ENCODE measurements at places on chromosomes 3 and 15.
A peak's percentile ranks its signal among the peaks of the same experiment; 100 is the strongest.

DNA sequence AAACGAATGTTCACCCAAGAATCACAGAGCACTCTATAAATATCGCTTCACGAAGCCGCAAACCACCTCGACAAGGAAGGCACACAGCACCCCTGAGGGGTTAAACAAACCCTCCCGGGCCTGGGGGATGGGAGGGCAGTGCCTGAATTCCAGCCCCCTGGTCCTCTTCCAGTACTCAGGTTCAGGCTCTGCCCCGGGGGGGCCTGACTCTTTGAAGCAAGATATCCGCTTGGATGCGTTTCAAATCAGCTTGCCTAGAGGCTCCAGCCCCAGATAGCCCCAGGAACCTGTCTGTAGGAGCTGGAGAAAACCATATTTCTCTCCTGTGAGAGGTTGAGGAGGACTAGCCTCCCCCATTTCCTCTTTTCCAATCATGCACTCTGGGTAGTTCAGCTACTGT, 194.7 kb downstream of the WNT5A start:
- peak; percentile 52 for DNase-seq

DNA sequence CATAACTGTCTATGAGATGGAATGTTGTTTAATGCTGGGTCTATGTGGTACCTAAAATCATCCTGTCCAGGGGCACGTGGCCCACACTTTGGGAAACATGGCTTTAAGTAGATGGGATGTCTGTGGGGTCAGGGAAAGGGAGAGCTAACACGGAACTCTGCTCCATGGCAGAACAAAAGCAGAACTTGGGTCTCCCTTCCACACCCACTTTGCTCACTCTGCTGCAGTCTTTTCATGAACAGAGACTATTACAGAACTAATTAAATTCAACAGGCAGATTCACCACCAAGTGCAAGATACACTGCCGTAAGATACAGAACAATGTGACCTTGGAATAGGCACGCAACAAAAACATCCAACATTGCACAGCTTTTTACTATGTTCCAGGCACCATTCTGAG, 28.2 kb downstream of the POPDC2 start:
- DNase-seq = no peak

DNA sequence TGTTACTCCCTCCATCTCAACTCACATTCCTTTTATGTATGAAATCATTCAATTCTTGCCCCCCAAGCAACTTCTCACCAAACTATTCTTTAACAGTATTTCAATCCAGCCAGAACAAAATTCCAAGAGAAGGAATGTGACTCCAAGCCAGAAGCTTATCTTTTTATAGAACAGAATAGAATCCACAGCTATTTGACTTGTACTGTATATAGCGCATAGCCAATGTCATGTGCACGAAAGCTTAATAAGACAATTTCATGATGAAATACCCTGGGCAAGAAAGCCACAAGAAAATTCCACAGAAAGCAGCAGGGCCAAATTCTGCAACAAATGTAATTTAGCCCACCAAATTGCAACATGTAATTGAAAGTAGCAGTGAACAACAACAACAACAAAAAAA, 127.6 kb upstream of the UBE2E2 start:
- DNase-seq = no peak

DNA sequence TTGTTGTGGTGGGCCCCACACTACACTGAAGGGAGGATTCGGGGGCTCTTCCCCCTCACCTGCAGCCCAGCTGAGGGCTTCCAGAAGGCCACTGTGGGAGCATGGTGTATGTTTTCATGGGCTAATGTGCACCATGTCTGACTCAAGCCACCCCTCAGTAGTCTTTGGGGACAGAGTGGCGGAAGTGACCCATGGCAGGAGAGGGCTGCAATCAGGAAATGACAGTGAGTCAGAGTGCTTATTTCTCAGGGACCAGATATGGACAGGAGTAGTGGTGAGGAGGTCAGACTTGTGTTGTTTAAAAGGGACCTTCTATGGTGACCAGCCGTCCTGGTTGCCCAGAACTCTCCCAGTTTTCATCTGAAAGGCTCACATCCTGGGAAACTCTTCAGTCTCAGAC, 32.8 kb upstream of the SLC9A9 start:
- no peak for DNase-seq

GRCh38 chr3:66452303-66453011, 48.4 kb downstream of the LRIG1 start:
- DNase-seq = no peak

DNA sequence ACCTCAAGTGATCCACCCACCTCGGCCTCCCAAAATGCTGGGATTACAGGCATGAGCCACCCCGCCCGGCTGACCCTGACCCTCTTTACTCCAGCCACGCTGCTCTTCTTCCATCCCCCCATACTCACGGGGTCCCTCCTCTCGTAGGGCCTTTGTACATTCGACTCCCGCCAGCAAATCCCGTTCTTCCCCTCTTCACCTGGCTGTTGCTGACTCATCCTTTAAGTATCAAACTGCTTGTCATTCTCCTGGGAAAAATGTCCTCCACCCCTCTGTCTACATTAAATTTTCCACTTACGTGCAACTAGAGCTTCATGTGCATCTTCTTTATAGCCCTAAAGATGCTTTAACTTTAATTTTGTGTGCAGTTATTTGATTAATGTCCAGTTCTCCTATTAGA, 203.1 kb downstream of the OPA1 start:
- DNase-seq = no peak

GRCh38 chr3:185912929-185913901, 24.6 kb downstream of the TRA2B start:
- no peak for DNase-seq

GRCh38 chr3:9414826-9415225, 17.4 kb downstream of the SETD5 start:
- no peak for DNase-seq

DNA sequence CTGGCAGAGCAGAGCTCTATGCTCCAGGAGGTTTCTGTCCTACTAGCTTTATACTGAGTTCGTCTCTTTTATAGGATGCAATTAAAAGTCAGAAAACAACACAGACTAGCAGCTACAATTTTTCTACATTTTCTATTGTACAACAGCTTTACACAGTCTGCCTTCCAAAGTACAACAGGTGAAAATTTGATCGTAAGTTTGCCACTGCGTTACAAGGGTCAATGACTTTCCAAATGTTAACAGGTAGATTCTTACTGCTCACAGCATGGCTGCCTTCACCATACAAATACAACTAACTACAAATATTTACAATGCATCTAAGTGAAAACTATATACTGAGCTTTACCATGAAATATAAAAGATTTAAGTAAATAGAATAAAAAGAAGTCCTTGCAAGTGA, 268.6 kb upstream of the SLCO3A1 start:
- no peak for DNase-seq

GRCh38 chr3:9422712-9423424, 25.5 kb downstream of the SETD5 start:
- DNase-seq = no peak

GRCh38 chr3:195153653-195154052, 117.3 kb downstream of the XXYLT1 start:
- DNase-seq = no peak

GRCh38 chr3:70770650-70771049, 458.2 kb upstream of the MDFIC2 start:
- no peak for DNase-seq

DNA sequence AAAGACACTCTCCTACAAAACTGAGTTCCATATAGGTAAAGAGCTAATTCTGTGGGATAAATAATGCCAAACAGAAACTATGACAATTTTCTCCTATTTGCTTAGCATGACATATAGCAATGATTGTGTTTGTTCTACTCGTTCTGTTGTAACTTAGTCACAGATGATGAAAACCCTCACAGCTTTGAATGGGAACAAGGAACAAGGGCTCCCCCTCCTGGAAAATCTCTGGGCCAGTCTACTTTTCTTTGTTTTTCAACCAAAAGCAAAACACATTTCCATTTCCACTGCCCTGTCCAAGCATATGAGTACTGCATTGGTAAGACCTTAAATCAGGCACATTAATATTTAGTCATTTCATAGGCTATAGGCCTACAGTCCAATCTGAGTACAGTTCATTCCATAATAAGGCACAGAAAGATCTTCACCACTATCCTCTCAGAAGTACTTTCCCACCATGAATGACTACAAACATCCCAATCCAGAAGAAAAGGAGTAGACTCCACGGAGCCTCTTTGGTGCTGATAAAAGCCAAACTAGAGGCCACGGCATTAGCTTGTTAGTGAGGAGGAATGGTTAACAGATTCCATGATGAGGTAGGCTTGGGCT, 67.1 kb downstream of the ATP8B4 start:
- peak; percentile 62 for DNase-seq

GRCh38 chr3:50444213-50444612, 59.2 kb downstream of the CACNA2D2 start:
- DNase-seq = no peak

DNA sequence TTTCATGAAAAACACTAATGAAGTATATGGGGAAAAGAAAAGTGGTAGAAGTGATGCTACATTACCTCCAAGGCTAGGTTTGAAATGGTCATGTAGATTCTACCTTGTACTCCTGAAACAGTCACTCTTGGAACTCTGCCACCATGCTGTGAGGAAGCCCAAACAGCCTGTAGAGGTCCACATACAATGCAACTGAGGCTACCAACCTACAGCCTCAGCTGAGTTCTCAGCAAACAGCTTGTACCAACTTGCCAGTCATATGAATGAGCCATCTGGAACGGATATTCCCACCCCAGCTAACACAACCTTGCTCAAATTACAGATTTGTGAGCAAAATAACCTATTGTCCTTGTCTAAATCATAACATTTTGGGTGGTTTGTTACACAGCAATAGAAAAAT, 193.5 kb downstream of the ULK4 start:
- no peak for DNase-seq

DNA sequence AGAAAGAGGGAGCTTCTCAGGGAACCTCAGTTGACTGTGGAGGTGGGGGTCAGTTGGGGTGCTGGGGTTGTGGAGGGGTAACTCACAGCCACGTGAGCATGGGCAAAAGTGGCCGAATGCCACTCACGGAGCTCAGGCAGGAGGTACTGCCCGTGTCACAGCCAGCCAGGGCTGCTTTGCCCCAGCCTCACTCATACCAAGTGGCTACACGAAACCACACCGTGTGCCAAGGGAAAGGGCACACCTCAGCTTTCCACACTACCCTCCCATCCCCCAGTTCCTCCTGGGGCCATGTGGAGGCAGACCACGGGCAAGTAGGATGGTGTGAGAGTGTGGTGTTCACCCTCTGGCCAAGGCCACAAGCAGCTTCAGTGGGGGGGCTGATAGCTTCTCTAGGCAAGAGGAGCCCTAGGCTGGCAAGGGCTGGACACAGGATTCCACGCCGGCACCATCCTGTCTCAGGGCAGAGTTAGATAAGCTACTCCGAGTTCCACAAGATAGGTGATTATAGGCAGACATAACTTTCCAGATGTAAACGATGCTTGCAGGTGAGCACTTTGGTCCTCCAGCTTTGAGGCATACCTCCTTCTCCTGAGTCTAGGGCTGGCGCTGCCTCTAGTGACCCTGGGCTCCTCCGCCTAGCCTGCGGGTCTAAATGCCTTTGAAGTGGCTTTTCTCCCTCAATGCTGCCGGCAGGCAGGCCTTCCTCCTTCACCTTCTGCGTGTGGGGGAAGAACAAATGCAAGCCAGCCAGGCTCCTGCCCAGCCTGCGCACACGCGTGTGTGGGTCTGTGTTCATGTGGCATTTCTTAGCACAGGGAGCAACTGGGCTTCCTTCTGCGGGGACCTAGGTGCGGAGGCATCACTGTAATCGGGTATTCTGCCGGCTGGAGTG, 25.0 kb downstream of the RGMA start:
- no peak for DNase-seq

DNA sequence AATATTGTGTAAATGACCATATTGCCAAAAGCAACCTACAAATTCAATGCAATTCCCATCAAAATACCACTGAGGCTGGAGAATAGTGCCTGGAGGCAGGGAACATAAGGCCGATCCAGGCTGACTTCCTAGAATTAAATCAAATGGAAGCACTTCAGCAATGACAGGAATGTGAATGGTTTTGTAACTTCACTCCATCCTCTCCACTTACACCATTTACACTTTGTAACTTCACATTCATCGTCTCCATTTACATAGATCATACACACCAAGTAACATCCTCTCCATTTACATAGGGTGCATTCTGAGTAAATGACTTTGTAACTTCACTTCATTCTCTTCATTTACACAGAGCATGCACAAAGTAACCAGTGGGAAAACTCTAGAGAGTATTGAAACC, 11.6 kb downstream of the STRIT1 start:
- DNase-seq = no peak

GRCh38 chr3:1696669-1697275, 401.9 kb upstream of the CNTN4 start:
- no peak for DNase-seq

DNA sequence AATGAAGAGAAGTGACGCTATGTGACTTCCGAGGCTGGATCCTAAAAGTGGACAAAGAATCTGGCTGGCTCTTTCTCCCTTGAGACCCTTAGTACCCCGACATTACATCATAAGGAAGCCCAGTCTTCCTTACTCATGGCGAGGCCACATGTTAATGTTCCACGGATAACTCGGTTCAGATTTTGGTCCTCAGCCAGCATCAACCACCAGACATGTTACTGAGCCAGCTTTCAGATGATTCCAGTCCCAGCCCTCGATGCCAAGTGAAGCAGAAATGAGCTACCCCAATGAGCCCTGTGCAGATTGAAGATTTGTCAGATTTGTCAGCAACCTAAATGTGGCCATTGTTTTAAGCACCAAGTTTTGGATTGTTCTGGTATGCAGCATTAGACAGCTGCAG, 46.6 kb downstream of the SLCO2A1 start:
- DNase-seq = no peak

All from left renal cortex interstitium (tissue), 4 donors.